ENCODE measurements at places on chromosomes 4 and X.

DNA sequence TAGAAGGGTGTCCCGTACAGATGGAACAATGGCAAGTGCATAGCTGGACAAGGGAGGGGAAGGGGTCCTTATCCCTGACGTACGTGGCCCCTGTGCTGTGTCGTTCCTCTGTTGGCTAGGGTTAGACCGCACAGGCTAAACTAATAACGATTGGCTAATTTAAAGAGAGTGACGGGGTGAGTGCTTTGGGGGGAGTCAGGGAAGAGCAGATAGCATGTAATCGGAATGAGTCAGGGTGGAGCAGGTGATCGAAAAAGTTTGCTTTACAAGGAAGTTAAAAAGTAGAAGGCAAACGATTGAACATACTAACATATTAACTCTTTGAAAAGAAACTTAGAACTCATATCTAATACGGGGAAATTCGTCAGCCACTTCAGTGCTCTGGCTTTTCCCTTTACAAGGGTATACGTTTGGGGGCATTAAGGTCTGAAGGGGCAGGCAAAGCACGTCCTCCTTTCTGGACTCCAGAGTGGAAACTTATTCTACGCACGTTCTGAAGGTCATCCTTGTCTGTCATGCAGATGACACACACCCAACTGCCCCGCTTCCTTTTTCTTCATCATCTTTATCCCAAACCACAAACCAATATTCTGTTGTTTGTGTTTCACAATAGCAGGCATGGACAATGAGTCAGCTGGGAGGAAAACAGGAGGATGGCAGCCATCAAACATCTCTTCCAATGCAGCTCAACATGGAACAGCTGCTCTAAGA lies 10.2 kb upstream of the CRLF2 start:
- no peak for DNase-seq

DNA sequence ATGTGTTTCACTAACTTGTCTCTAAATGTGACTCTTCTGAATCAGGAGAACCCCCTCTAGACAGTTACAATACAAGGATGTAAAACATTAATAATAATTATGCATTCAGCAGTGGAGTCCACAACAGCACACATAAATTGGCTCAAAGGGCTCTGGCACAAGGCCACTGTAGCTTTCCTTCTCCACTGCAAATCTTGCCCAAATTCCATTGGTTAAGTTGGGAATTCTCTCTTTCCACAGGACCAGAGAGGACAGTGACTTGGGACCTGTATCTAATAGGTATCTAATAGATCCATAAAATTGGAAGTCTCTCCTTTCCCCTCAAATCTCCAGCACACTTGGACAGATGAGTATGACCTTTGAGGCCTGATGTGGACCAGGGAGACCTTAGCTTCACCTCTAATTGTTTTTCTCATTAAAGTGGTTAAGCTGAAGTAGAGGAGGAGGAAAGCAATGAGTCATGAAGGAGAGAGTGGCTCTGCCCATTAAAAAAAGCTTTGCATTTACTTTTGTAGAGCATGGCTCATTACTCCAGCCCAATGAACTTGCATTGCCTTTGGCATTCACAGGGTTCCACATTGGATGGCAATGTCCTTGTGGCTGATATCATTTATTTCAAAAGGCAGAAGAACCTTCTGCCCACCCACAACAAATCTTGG lies 72.3 kb upstream of the SH3RF1 start:
- DNase-seq: no peak

DNA sequence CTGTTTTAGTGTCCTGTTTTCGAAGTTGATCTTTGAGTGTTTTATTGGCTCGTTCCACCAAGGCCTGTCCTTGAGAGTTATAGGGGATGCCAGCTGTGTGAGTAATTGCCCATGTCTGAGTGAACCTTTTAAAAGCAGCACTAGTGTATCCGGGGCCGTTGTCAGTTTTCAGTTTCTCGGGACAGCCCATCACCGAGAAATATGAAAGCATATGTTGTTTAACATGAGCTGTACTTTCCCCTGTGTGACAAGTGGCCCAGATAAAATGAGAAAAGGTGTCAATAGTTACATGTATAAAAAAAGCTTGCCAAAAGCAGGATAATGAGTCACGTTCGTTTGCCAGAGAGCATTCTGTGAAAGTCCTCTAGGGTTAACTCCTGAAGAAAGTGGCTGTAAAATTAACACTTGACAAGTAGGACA lies 48.6 kb upstream of the RASSF6 start:
- DNase-seq: no peak

- no peak for DNase-seq
Observed at GRCh38 chrX:84721416-84721815, 219.2 kb upstream of the HDX start.

GRCh38 chr4:1360423-1361283 lies 13.6 kb downstream of the UVSSA start:
- no peak for DNase-seq

- DNase-seq: no peak
Observed at GRCh38 chr4:183333983-183334382, 11.8 kb upstream of the CLDN24 start.

DNA sequence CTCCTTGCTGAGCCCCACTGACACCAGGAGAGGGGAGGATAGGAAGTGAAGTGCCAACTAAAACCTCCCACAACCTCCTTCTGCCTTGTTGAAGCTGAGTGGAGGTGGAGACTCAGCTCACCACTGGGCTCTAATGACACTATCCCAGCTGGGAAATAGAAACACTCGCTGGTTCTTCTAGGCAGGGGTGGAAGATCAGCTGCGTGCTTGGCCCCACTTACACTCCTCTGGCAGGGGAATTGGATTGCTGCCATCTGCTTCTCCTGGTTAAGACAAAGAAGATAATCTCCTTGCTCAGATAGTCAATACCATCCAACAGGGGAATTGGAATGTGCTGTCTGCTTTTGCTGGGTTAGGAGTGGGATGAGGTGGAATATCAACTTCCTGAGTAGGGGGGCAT lies 392.5 kb downstream of the ZNF674 start:
- DNase-seq: no peak

GRCh38 chrX:107675823-107676555 lies 47.7 kb downstream of the PRPS1 start:
- no peak for DNase-seq

DNA sequence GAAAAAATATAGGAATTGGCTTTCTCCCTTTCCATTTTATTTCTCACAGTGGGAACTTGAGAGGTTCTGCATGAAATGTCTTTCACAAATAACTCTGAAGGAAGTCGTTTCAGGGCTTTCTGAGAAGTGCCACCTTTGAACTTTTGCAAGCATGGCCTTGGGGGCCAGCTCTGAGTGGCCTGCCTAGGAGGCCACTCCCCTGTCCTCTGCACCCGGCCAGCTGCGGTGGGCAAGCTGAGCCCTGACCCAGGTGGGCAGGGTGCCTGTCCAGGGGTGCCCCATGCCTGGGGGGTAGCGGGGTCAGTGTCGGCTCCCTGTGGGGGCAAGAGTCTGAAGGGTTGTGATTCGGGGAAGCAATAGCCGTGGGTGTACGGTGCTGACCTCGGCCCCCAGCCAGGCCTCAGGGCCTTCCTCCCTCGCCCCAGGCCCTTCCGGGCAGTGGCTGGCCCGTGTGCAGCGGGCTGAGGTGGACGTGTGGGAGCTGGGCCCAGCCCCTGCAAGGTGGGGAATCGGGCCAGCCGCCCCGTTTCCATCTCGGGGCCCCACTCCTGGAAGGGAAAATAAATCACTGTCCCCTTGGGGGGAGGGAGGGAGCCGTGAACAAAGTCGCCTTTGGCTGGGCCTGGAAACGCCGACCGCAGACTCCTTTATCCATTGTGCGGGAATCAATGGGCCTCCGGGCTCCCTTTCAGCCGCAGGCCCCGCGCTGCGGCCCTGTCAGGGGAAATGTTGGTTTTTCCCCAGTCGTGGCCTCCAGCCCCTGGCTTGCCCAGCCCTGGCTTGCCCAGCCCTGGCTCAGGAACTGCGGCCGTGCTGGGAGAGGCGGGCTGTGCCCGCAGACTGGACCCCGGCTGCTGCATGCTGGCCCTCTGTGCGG lies 3.1 kb downstream of the FGFRL1 start:
- no peak for DNase-seq

GRCh38 chr4:153780876-153781275 lies 8.0 kb downstream of the SFRP2 start:
- no peak for DNase-seq
